ENCODE measurements at places on chromosomes 12 and 14.

DNA sequence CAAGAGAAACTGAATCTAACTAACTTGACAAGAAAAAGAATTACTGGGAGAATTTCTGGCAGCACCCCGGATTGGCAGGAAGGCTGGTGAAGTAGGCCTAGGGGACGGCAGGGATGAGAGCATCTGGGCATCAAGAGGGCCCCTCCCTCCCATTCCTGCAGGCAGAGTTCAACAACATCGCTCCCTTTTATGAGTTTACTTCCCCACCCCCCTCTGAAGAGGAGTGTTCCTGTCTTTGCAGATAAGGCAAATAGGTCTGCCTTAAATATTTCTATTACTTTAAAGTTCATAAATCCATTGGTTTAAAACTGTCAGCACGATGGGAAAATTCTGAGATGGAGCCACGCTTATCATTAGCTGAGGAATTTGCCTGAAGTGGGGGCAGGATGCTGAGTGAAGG lies 168.7 kb downstream of the TBX5 start:
- DNase-seq = no peak

DNA sequence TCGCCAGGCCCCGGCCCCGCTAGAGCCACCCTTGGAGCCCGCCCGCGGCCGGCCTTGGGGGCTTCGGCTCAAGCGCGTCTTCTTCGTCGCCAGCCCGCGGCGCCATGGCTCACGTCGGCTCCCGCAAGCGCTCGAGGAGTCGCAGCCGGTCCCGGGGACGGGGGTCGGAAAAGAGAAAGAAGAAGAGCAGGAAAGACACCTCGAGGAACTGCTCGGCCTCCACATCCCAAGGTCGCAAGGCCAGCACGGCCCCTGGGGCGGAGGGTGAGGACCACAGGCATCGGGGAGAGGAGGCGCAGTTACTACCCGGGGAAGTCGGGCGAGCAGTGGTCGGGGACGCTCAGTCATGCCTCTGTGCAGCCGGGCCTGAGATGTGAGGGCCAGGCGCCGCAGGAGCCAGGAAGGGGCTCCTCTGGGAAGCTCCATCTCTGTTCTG lies 573 bp downstream of the ARL6IP4 start:
- no peak for DNase-seq

DNA sequence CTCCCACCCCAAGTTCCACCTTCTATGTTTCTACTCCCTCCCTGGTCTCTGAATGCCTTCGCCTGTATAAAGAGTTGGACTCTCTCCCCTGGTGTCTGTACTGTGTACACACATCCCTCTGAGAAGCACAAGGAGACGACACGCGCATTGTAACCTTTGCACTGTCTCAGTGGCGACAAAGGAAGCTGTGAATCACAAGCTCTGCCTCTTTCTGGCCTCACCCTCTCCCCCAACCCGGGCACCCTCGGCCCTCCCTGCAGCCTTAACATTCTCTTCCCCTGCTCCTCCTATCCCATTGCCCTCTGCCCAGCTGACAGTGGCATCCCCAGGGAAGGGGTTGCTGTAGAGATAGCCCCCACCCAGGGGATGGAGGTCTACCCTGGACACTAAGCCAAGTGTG lies 2.5 kb upstream of the SMARCD1 start:
- no peak for DNase-seq

- DNase-seq = no peak
Measured at GRCh38 chr12:29067430-29067829, 81.6 kb upstream of the FAR2 start.

DNA sequence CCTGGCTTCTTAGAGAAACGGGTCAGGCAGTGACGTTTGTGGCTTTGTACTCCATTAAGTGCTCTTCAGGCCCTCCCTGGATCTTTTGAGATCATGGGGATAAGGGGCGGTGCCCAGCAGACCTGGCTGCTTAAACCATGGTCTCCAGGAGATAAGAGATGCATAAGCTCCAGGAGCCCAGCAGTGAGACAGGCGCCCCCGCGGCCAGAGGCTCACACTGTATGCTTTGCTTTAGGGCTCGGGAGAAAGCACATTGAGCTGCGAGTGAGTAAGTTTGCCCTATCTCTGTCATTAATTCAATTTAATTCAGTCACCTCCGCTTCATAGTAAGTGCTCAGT lies 359.5 kb downstream of the CACNA1C start:
- DNase-seq = no peak

DNA sequence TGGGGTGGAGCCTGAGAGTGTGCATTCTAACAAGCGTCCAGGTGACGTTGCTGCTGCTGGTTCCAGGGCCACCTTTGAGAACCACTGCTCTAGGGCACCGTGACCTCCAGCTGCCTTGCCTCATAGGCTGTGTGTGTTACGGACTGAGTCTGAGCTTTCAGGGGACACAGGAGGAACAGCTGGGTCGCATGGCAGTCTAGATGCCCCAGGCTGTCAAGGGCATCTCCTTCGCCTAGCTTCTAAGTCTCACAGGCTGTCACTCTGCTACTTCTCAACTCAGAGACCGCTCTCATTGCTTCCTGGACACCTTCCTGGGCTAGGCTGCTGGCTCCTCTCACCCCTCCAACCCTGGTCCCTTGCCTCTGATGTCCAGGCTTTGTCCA lies 965 bp downstream of the KRT73 start:
- DNase-seq = no peak

DNA sequence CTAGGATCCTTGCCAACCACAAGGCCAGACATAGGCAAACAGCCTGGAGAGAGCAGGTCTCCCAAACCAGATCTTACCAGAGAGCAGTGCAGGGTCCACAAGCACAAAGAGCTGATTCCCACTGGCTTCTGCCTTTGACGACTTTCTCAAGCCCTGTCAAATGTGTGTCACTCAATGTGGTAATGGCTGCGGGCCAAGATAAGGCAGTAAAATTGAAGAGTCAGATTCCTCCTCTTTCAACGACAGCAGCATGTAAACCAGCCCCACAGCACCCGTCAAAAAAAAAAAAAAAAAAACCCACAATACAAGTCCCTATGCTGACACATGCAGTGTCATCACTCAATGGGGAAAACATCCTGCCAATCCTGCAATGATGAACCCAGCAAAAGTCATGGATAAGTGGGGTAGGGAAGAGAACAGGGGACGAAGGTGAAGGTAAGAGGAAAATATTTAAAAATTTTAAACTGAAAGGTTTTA lies at the start of gene STON2:
TSS of gene STON2 (minus strand) at position 123 of the 477 bp plus-strand sequence. CDS start 1,942 bp downstream, outside the sequence.
- DNase-seq = no peak

GRCh38 chr12:56565510-56566101 lies 44.0 kb downstream of the RBMS2 start:
- DNase-seq = no peak

- DNase-seq = no peak
Measured at GRCh38 chr12:45435945-45436710, 220.2 kb downstream of the ANO6 start.

DNA sequence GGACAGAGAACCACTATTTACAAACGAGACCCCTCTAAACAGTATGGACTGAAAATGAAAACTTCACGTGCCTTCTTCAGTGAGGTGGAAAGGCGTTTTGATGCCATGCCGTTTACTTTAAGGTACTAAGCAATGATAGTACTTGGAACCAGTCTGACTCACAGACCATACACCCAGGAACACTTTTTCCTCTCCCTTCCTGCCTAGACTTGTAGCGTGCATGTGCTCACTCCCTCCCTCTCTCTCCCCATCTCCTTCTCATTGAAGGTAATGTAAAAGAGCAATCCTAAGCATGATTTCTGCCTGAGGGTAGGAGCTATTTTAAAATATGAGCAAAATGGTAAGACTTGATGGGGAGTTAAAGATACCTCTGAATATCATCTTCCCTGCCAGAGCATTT lies 5.9 kb upstream of the RPL41 start:
- DNase-seq = no peak

DNA sequence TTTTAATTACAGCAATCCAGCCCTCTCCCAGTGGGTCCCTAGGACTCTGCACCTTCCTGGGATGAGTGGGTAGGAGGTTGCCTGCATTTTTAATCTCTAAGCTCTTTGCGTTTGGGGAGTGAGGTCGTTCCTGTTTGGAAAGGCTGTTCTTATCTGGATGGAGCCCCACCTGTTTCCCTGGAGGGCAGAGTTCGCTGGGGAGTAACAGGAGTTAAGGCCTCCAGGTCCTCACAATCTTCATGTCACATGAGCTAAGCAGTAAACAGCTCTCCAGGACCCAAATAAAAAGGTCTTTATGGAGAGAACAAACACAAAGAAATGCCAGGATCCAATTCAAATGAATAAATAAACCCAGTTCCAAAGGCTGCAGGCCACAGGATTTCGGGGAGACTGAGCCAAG lies 56.0 kb upstream of the RFLNA start:
- DNase-seq = no peak

DNA sequence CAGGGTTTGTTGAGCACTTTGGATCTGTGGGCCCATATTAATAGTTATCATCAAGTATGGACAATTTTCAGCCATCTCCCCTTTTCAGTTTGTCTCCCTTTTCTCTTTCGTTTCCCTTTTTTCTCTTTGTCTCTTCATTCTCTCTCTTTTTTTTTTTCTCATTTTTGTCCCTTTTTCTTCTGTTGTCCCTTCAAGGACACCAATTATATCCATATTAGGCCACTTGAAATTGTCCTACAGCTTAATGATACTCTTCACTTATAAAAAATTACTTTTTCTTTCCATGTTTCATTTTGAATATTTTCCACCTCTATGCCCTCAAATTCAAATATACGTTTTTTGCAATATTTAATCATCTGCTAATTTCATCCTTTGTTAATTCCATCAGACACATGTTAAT lies 53.3 kb downstream of the MAP4K5 start:
- DNase-seq = no peak

DNA sequence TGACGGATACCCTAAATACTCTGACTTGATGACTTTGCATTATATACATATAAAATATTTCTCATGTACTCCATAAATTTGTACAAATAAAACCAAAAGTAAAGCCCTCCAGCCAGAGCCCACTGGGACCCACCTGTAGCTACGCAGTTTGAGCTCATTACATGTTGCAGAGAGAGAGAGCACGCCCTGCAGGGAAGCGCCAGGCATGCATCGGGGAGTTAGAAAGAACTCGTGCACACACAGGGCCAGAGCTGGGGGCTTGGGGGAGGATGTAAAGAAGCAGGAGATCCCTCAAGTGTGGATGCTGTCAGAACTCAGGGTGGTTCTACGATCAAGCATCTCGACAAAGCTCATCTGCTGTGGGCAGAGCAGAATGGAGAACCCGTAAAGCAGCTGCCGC lies 178.5 kb upstream of the RTL1 start:
- no peak for DNase-seq

DNA sequence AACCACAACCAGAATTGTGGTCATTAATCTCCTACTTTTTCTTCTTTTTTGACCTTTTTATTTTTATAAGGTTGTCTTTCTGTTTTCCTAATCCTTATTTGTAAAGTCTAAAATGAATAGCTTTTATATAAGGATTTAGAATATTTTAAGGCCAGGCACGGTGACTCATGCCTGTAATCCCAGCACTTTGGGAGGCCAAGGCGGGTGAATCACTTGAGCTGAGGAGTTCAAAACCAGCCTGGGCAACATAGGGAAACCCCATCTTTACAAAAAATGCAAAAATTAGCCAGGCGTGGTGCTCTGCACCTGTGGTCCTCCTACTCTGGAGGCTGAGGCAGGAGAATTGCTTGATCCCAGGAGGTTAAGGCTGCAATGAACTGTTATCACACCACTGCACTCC lies 55.1 kb downstream of the IFT81 start:
- no peak for DNase-seq

DNA sequence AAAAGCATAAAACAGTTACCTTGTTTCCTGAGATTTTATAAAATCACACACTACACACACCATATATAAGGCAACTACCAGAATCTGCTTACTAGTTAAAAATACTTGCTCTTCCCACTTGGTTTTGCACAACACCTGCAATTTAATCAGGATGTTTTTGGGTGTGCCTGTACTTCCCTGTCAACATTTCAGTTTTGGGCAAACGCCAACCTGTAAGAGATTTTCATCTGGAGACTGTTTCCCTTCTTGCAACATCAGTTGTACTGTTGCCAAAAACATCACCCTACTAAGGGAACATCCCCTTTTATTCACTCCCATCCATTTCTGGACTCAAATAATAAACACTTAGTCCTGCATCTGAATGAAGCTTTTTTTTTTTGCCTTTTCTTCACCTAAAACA lies 172.3 kb downstream of the DUSP6 start:
- DNase-seq = no peak

DNA sequence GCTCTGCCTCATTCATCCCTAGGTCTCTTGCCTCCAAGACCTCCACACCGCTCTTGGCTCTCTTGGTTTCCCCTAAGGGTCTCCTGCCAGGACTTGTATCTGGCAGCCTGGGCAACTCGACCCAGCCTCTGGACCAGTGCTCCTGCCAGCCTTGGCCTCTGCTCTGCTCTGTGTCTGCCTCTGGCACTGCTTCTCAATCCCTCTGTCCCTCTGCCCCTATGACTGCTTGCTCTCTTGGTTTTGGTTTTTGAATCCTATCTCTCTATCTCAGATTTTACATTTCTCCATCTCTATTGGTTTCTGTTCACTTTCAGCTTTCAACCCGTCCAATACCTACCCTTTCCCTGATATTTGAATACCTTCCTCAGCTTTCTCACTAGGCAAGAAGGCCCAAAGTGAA lies 6.3 kb downstream of the ITGA5 start:
- DNase-seq = no peak

DNA sequence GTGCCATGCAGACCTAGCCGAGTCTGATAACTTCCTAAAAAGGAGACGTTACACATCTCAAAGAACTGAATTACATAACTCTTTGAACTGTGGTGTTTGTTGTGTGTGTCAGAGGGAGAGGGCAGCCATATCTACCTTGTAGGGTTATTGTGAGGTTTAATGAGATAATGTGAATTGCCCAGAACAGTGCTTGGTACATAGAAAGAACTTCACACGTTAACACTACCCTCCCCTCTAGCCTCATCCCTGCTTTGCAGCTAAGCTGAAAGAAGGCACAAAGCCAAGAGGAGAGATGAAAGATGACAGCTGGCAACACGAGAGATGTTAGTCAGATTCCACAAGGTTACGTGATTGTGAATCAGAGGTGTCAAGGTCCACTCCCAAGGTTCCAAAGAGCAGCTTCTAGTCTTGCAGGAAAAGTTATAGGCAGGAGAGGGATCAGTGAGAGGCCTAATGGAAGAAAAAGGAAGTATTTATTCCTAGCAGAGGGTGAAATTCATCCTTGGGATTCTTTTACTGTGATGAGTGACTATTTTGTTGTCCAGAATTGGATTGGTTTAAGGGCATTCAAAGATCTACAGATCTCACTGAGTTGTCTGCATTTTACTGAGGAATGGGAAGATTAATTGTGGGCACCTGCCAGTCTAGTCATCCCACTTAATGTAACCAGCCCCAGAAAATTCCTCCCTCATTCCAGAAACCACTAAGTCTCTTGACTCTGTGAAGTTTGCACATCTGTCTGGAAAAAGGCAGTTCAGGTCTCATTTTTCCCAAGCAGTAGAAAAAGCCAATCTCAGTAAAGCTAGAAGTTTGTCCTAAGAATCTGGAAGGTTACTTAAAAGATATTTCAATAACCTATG lies 25.9 kb upstream of the WNK1 start:
- no peak for DNase-seq

- no peak for DNase-seq
Measured at GRCh38 chr12:104189915-104190555, 25.5 kb upstream of the TXNRD1 start.

GRCh38 chr12:123034022-123034541 lies 53.6 kb downstream of the ARL6IP4 start:
- DNase-seq = no peak

All from stimulated activated CD4-positive, alpha-beta T cell treated with anti-CD3 and anti-CD28 coated beads, Interleukin-1b, Interleukin-23, amount 100 ng/mL, for 1 hour (primary cell).